Ascending aorta (tissue), 2 donors: ENCODE measurements at places on chromosomes 3 and 15. TPM values are rescaled to one million over a fixed set of nuclear protein-coding genes. Genes with fewer than 3 reads are reported as not detected.

DNA sequence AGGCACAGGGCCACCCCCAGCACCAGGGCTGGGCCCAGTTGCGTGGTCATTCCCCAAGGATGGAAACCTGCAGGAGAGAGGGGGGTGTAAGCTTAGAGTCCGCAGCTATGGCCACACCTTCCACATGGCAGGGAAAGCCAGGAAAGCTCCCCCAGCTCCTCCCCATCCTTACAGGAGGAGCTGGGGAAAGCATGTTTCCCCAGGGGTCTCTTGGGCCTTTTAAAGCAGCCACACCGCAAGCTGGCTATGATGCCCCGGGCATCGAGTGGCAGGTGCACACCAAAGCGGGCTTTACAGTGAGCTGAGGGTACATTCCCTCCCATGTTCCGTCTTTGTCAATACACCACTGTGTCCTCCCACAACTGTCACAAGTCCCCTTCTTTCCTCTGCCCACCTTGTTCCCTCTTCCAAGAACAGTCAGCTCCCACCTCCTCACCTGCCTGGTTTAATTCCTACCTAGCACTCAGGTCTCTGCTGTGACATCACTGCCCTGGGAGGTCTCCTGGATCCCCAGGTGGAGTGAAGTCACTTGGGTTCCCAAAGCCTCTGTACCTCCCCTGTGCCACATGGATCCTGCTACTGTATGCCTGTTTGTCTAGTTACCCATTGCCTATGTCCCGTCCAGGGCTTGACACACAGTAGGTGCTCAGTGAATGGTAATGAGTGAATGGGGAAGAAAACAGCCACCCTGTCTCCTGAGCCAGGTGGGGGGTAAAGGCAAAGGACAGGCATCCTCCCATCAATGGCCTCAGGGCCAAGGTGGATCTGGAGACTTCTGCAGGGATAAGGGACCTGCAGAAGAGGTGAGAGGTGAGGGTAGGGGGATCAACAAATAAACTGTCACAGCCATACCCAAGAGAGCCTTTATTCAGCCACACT lies 3.4 kb downstream of the HYAL3 start:
- no peak for DNase-seq

DNA sequence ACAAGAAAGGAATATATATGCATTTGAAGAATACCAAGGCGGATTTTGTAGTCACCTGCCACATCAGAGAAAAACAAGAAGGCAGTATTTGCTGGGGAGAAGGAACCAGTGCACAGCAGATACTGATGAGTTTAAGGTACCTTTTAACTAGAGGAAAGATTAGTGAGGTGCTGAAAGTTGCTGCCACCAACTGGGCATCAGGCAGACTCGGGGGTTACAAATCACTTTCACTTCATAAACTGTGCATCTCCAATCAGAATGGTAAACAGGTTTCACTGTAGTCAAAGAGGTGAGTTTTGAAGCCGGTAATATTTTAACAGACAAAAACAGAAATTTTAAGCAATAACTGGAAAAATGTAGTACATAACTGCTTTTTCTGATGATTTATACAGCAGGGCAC lies 4.1 kb downstream of the FBN1 start:
- DNase-seq, result no peak

GRCh38 chr3:43910750-43911149 lies 220.0 kb downstream of the ABHD5 start:
- DNase-seq, result no peak

GRCh38 chr15:58357529-58358476 lies 74.0 kb upstream of the LIPC start:
- no peak for DNase-seq

- DNase-seq, result no peak
These were observed 30.0 kb upstream of the SLC6A1 start for GRCh38 chr3:10962481-10963036.

DNA sequence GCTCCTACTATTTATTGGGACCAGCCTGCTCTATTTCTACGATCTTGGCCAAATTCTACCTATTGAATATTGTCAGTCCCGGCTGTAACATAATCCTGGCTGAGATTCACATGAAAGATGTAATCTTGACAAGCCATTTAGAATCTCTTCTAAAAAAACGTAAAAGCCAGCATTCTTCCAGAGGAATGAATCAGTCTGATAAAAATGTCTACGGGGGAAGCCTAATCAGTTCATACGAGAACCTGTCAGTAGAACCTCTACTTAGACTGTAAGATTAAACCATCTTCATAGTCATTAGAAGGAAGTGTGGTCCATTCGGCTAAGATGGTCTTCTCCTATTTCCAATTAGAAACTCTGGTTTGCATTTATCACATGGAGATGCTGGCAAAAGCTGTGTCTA lies 147.2 kb upstream of the WNT5A start:
- no peak for DNase-seq

The RPP25 gene
- total RNA-seq, result 28.4 TPM

The KIF9 gene
- total RNA-seq, result not detected

The VEPH1 gene
- 2.2 TPM for total RNA-seq
